ENCODE measurements at places on chromosomes 2 and 18.

DNA sequence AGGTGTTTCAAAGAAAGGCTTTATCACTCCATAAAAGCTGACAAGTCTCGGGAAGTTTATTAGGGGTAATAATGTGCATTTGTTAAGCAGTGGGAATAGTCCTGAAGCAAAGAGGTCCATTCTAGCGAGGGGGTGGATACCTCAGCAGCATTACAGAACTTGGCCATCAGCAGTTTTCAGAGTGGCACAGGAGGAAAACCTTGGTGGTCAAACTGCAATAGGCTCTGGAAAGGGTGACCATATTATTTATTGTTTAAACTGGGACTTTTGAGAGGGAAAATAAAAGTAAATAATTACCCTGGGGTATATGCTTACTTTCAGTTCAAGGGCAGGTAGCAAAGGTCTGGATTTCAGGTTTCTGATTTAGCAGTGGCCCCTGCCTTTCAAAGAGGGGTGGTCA is 115.5 kb upstream of the KLHL14 start:
- DNase-seq, result no peak

DNA sequence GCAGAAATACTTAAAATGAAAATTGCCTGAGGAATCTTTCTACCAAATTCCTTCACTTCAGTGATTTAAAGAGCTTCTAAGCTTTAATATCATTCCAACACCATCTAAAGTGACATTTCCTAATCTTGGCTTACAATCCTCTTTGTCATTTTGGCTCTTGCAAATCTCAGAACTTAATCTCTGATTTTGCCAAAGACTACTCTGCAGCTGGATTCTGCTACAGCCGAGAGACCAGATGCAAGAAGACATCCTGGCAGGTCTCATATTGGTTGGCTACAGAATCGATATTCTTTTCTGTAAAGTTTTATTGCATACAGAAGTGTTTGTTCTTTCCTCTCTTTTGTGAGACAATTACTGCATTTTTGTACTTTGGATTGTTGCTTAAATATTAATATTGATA is 716.5 kb upstream of the LRATD1 start:
- no peak for DNase-seq

DNA sequence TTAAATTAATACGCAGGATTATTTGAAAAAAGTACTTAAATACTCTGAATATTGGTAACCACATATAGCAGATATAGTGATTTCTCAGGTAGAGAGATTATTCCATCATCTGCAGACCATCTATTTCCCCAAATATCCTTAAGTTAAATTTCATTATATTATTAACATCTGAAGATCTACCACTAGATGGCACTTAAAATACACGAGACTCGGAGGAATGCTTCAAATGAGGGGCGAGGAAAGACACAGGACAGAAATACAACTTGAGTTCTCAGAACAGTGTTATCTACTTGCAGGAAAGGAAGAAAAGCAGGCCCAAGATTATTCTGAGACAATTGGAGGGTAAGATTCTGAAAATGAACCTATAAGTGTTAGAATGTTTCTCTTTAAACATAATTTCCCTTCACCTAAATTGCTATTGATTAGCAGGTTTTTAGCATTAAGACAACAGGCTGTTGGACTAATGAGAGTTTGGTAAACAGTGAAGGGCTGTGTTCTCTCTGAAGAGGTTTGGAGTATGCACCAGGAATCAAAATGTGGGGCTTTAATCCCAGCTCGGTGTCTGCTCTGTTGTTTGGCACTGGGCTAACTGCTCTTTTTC is 76.9 kb upstream of the GCFC2 start:
- no peak for DNase-seq

DNA sequence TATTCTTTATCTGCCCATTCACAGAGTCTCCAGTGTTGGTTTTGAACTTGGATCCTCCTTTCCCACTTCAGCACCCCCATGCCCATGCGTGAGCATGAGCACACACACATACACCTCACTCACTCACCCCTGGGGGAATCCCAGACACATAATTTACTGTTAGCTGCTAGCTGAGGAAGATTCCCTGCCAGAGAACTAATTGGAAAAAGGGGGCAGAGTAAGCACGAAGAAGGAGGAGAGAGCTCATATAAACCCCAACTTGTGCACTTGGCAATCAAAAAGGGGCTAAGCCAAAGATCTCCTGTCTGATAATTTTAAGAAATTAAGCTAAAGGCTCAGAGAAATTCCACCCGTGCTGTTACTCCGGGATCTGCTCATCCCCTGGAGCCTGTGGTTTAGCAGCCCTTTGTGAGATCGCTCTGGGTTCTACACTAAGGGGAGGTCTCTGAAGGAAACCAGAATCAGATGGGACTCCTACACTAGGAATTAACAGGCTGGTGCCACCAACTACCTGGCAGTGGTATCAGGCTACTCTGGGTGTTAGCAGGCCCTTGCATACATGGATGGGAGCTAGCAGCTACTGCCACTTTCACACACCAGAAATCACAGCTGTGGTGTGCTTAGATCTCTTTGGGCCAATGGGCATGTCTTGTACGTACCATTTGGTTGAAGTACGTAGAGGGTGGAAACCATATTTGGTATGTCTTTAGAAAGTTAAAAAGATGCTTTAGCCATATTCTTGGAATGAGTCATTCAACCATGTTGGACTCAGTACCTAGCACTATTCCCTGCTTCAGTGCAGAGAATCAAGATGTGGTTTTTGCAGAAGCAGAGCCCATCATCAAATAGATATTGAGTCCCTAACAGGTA is 95.6 kb upstream of the SLC14A2 start:
- DNase-seq, result no peak

All from stimulated activated CD8-positive, alpha-beta memory T cell treated with anti-CD3 and anti-CD28 coated beads, Interleukin-15, amount 100 ng/mL, for 24 hours (primary cell).